ENCODE measurements at places on chromosomes 12 and 14. TPM values are rescaled to one million over a fixed set of nuclear protein-coding genes. Genes with fewer than 3 reads are reported as not detected.

DNA sequence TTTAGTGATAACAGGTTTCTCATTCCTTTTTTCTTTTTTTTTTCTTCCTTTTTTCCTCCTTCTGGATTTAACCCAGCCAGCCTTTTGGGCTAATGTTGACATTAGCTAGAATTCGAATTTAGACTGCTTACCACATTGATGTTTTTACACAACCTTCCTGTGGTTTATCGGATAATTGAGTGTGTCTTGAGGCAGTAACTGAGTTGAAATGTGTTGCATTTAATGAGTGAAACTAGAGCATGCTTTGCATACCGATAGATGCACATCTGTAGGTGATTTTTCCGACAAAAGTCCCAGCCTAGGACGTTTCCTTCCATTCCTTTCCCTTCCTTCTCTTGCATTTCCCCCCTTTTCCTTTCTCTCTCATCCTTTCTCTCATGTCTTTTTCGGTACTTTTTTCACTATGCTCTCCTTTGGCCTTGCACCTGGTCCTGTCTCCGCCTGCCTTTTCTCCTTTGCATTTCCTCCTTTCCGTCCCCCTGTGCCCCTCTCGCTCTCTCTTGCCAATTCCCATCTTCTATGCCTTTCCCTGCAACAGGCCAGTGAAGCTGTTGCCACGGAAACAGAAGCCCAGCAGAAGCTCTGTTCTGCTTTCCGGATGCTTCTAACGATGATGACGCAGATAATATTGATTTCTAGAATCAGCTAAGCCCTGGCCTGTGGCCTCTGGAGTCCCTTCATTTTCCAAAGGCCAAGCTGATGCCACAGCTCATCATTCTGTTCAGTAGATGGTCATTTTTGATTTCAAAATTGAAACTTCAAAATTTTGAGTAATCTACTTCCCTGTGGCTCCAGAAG lies 76.1 kb downstream of the SLC25A47 start:
- DNase-seq, result no peak

- no peak for DNase-seq
Observed at GRCh38 chr12:25819691-25820090, 138.8 kb upstream of the RASSF8 start.

GRCh38 chr12:69720750-69721149 lies 17.9 kb upstream of the RAB3IP start:
- DNase-seq, result no peak

GRCh38 chr12:52036587-52037171 lies 14.6 kb upstream of the NR4A1 start:
- no peak for DNase-seq

TIMM9 gene
- 43.9 TPM for total RNA-seq

LRR1 gene
- 4.1 TPM for total RNA-seq

PDE3A gene
- 78.3 TPM for total RNA-seq

PLEKHG7 gene
- total RNA-seq, result not detected

REP15 gene
- total RNA-seq, result 8.3 TPM

All from thoracic aorta (tissue), 2 donors.